ENCODE measurements at places on chromosomes 1 and 21. TPM values are rescaled to one million over a fixed set of nuclear protein-coding genes. Genes with fewer than 3 reads are reported as not detected.

IQCC gene
- 1.4 TPM for total RNA-seq

MYBPHL gene
- not detected for total RNA-seq

LIN28A gene
- total RNA-seq: not detected

ST6GALNAC3 gene
- 0.36 TPM for total RNA-seq

SV2A gene
- total RNA-seq: 27.3 TPM

SHISAL2A gene
- not detected for total RNA-seq

ZNF593 gene
- total RNA-seq: 13.6 TPM

EDN2 gene
- total RNA-seq: not detected

FAM131C gene
- 0.85 TPM for total RNA-seq

LYPD8 gene
- not detected for total RNA-seq

APCS gene
- not detected for total RNA-seq

SPOCD1 gene
- total RNA-seq: 63.8 TPM

LYST gene
- 36.7 TPM for total RNA-seq

SELE gene
- total RNA-seq: not detected

CLDN17 gene
- total RNA-seq: not detected

OR2L8 gene
- not detected for total RNA-seq

C8A gene
- total RNA-seq: not detected

CRP gene
- not detected for total RNA-seq

TRNP1 gene
- total RNA-seq: 15.4 TPM

ADIPOR1 gene
- 134 TPM for total RNA-seq

KLHDC7A gene
- total RNA-seq: not detected

RPE65 gene
- not detected for total RNA-seq

OR2M3 gene
- not detected for total RNA-seq

Measured in smooth muscle cell of the pulmonary artery (primary cell).